Right cardiac atrium (tissue), 5 donors: ENCODE measurements at places on chromosomes 2 and 18. TPM values are rescaled to one million over a fixed set of nuclear protein-coding genes. Genes with fewer than 3 reads are reported as not detected.

Gene HOXD4
- polyA plus RNA-seq: 0.29 TPM

Gene GAL3ST2
- polyA plus RNA-seq: 0.09 TPM

Gene TTC21B
- polyA plus RNA-seq: 6.5 TPM

Gene CAVIN2
- polyA plus RNA-seq: 76.0 TPM

Gene REG3A
- polyA plus RNA-seq: 0.41 TPM

Gene SAG
- not detected for polyA plus RNA-seq

Gene CPSF3
- polyA plus RNA-seq: 13.1 TPM

Gene ABCG8
- polyA plus RNA-seq: not detected

Gene MC5R
- not detected for polyA plus RNA-seq

Gene TGIF1
- 12.1 TPM for polyA plus RNA-seq

Gene AGXT
- 0.14 TPM for polyA plus RNA-seq
